ENCODE measurements at places on chromosomes 7 and 10.

DNA sequence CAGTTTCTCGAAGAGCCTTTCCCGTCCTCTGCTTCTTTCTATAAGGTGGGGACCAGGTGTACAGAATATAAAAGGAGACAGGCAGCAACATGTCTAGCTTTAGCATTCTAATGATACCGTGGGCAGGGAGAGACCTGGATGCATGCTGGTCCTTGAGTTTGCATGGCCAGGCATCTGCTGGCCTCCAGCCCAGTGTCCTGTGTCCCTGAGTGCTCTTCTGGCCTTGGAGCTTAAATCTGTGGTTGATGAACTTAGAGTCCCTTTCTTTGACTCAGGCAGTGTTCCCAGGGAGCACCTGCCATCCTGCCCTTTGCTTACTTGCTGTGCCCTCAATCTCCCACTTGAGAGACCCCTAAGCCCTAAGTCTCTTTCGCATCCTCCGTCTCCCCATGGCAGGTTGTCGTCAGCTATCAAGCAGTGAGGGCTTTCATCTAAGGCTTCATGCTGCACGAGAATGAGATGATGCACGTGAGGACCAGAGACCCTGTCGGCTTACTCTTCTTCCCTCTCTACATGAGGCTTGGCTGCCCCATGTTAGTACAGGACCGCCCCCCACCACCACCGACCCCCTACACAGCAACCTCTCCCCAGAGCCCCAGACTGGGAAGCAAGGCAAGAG lies 313.4 kb upstream of the C7orf33 start:
- no peak for DNase-seq

- no peak for DNase-seq
These were observed 369.4 kb upstream of the IGFBP3 start for GRCh38 chr7:46290374-46291049.

- DNase-seq = no peak
These were observed 137.3 kb downstream of the VTI1A start for GRCh38 chr10:112584276-112584675.

DNA sequence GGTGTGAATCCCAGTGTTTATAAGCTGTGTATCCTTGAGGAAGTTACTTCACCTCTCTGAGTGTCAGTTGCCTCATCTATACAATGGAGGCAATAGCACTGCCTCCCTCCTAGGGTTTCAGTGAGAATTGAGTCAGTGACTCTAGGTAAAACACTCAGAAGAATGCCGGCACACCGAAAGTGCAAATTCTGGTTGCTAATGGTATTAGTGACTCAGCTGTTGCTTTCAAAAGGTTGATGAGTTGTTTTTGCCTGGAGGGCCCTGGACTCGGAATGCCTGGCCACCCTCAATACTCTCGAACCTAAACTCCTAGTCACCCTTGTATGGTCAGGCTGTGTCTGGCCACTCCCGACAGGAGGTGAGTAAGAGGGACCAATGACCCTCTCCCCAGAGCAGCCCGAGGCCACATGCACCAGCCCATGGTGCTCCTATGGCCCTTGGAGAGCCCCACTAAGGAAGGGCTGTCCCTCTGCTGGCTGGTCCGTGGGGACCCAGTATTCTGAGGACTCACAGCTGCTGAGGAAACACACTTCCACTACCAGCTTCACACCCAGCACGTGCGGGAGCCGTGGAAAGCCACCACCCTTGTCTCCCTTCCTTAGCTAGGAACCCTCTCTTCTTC lies 60.2 kb downstream of the CALML3 start:
- no peak for DNase-seq

- no peak for DNase-seq
These were observed 63.3 kb downstream of the IMMP2L start for GRCh38 chr7:111499027-111499426.

DNA sequence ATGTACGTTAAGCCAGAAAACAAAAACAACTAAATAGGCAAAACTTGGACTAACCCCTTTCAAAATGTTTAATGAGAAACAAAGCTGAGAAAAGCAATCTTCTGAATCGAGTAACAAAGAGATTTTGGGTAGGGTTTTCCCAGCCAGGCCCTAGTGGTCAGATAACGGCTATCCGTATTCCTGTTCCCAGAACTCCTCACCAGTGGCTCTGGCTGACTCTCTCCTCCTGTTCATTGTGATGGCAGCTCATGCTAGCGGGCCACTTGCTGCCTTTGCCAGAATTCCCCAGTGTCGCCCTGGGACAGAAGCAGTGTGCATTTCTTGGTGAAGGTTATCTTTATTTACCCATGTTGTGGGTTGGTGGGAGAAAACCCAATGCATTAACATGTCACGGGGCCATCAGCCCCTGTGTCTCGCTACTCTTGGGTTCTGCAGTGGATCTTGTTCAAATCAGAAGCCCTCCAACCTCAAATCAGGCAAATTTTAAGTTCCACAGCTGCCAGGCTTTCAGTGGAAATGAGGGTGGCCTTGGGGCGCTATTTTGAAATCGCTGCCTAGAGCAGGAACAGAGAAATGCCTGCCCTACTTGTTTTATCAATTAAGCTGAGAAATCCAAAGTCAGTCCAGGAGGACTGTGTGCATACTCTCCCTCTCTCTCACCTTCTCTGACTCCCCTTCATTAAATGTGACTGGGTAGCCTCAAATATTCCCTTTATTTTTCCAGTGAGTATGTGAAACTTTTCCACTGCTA lies 164.5 kb upstream of the NPVF start:
- no peak for DNase-seq

- DNase-seq = no peak
These were observed 24.3 kb downstream of the ZCCHC24 start for GRCh38 chr10:79420974-79421688.

- DNase-seq = no peak
These were observed 75.0 kb downstream of the LANCL2 start for GRCh38 chr7:55440040-55440690.

DNA sequence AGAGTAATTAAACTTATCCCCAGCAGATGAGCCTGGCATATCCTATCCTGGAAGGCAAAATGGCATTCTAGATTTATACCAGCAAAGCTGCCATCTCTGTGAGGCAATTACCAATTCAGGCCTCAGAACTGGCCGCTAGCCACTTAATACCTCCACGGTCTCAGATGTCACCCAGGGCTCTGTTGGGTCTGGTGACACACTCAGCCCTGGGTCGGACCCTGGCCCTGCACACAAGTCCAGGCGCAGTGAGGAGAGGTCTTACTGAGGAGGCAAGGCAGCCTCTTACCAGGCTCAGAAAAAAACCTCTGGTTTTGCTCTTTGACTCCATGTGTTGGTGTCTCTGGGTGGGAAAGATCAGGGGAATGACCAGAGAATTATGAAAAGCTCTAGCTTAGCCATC lies 186.6 kb downstream of the EMX2 start:
- DNase-seq = no peak

- no peak for DNase-seq
These were observed 105.7 kb downstream of the C10orf105 start for GRCh38 chr10:71613877-71614276.

DNA sequence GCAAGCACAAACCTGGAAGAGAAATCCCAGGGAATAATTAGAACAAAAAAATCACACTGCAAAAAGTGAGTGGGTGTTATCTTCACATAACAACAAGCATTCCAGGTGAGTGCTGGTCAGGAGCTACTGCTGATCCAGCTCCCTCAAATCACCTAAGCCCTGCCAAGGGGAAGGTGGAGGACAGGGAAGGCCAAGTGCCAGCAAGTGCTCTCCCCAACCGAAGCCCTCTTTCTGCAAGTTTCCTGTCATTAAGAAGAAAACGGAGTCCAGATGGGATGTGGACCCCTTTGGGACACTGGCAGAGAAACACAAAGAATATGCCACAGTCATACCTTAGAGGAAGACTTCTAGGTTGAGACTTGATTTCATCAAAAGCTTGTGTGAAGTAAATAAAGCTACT lies 933.0 kb upstream of the ZNF722 start:
- DNase-seq = no peak

- no peak for DNase-seq
These were observed 16.1 kb upstream of the POT1 start for GRCh38 chr7:124945680-124946079.

DNA sequence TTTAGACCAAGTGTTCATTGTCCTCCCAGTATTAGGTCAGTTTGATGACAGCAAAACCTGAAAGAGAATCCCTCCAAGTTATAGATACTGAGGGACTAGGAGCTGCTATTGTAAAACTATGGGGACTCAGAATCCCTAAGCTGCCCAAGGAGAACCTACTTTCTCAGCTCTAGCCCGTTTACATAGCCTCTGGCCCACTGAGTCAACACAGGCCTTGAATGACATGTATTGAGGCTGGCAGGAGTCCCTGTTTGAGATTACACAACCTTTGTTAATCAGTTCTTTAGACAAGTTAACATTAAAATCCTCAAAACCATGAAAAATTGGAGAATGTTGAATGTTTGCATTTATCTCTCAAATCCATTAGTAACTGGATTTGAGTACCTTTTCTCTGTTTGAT lies 1079.0 kb downstream of the KCNMA1 start:
- no peak for DNase-seq

DNA sequence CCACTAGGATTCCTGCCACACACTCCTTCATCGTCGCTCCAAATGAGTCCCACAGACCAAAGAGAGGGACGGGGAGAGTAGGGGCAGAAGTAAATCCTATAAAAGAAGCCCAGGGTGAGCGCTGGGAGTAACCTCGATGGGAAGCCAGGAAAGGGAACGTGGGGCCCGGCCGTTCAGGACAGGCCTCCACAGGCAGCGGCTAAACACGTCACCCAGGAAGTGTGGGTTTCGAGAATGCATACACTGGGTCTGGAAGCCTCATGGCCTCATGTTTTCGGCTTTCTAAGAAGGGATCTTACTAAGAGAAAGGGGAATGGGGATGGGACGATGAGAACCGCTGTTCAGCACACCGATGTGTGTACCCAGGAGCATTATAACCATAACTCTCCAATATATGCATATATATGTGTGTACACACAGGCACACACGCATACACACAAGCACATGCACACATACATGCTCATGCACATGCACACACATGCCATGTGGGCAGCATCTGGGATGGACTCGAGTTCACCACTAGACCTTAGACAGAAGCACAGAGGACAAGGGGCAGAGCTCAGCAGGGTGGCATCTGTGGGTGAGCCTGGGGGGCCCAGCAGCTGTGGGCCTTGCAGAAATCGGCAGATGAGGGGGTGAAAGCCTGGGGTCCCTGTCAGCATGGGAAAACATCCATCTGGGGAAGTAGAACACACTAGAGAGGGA lies 14.8 kb upstream of the CNPY1 start:
- DNase-seq = no peak

- no peak for DNase-seq
These were observed 100.8 kb upstream of the STK17A start for GRCh38 chr7:43481902-43482678.

DNA sequence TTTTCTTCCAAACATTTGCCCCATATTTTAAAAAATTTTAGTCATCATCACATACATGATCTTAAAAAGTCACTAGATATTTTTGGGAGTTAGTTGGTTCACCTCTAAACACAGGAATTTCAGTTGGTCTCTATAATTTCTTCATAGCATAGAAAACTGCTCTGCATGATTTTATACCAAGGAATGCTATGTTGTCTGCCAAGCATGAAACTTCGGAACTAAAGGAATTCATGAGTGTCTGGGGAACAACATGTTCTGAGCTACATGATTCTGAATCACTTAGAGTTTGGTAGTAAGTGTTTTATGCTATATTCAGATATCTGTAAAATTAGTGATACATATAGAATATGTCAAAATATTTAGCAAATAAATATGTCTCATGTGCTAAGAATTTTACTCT lies 957.8 kb downstream of the GATA3 start:
- no peak for DNase-seq

GRCh38 chr7:5423976-5424748 lies 528 bp upstream of the TNRC18 start:
- no peak for DNase-seq

DNA sequence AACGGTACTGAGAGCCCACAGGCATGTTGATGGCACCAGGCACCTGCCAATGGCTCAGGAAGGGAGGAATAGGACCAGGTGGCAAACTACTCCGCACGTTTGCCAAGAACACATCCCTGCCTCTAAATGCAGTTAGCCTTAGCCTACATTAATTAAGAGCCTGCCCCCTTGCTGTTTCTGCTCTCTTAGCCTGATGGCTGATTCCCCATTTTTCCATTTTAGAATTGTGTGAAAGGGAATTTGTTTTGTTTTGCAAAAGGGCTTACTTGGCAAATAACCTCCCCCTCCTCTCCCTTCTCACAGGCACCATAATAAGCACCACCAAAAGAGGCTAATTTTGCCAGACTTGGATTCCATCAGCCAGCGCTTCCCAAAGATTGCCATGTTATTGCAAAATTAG lies 1203.2 kb downstream of the SORCS3 start:
- no peak for DNase-seq

GRCh38 chr7:55588976-55589604 lies 16.8 kb upstream of the VOPP1 start:
- no peak for DNase-seq

DNA sequence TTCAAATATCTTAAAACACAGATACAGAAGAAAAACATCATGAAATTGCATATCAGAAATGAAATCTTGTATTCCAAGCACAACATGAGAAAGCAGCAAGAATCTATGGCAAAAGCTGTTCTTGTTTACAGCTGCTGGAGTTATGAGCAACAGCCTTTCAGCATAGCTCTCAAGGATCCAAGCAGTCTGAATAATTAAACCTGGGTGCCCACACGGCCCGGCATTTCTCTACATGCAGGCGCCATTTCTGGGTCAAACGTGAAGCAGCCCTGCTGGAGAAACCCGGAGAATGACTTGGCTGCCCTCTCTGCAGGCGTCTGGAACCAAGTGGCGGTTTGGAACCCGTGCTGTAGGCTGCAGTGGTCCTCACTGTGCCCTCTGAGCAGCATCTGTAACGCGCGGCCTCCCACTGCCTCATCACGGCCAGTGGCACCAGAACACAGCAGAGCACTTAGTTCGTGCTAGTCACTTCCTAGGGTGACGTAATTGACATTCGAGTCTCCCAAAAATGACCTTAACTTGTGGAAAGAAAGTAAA lies 213.0 kb downstream of the TCERG1L start:
- DNase-seq = no peak

GRCh38 chr7:139741239-139741638 lies 36.6 kb downstream of the HIPK2 start:
- DNase-seq = no peak

DNA sequence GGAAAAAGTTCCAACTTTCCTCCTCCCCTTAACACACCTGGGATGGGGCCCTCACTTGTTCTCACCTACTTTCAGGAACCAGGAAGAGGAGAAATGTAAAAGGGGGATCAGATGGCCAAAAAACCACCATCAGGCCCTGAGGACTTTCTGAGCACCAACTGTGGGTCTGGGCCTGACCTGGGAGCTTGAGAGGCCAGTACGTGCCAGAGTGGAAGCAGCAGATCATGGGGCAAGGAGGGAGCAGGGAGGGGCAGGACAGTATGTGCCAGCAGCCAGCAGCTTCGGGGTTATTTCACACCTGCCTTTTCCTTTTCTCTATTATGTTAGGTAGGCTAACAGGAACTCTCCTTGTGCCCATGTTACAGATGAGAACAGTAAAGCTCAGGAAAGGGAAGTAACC lies 118.8 kb upstream of the UNC5B start:
- DNase-seq = no peak

- no peak for DNase-seq
These were observed 2.5 kb downstream of the KIAA1549 start for GRCh38 chr7:138978541-138979184.

- DNase-seq = no peak
These were observed 69.4 kb downstream of the VOPP1 start for GRCh38 chr7:55502858-55503440.

All from T-helper 2 cell (primary cell).